ENCODE measurements at places on chromosomes 7 and 10. TPM values are rescaled to one million over a fixed set of nuclear protein-coding genes. Genes with fewer than 3 reads are reported as not detected.

DNA sequence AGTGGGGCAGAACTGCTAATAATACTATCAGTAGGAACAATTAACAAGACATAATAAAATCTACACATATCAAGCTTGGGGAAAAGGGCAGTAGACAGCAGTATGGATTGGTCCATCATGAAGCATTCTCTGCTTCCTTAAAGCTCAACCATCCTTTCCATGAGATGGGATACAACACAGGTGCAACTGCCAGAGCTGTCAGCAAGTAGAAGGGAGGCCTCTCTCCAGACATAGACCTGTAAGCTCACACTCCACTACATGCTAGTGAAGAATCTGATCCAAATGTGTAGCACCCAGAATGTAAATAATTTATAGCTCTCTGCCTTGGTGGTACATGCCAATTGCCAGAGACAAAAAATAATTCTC, 41.5 kb upstream of the ANAPC16 start:
- no peak overlapping the region for H3K4me3 ChIP-seq
- no peak for DNase-seq
- H3K27ac ChIP-seq = peak overlapping the region; percentile 51
- no peaks in the 10 kb centered on the region for H3K27me3 ChIP-seq
- H3K36me3 ChIP-seq = peaks cover 15% of the 10 kb centered on the region
- peaks cover 28% of the 10 kb centered on the region for H3K4me1 ChIP-seq

GRCh38 chr7:119708891-119709290, 564.1 kb upstream of the KCND2 start:
- no peaks in the 10 kb centered on the region for H3K27me3 ChIP-seq
- H3K4me3 ChIP-seq = no peak overlapping the region
- DNase-seq = no peak
- H3K4me1 ChIP-seq = peaks cover 15% of the 10 kb centered on the region
- H3K27ac ChIP-seq = no peak overlapping the region

GRCh38 chr7:46109437-46109836, 188.4 kb upstream of the IGFBP3 start:
- peaks cover 3% of the 10 kb centered on the region for H3K36me3 ChIP-seq
- H3K4me1 ChIP-seq = peaks cover 13% of the 10 kb centered on the region
- H3K27me3 ChIP-seq = no peaks in the 10 kb centered on the region
- DNase-seq = no peak
- H3K27ac ChIP-seq = no peak overlapping the region

- H3K27ac ChIP-seq = no peak overlapping the region
- H3K27me3 ChIP-seq = no peaks in the 10 kb centered on the region
- no peak overlapping the region for H3K4me3 ChIP-seq
- H3K4me1 ChIP-seq = peaks cover 30% of the 10 kb centered on the region
Observed at GRCh38 chr10:44045020-44045419, 339.9 kb downstream of the CXCL12 start.

GRCh38 chr10:13651969-13652720, 65.4 kb downstream of the PRPF18 start:
- no peak overlapping the region for H3K4me3 ChIP-seq
- H3K36me3 ChIP-seq = peaks cover 41% of the 10 kb centered on the region
- no peaks in the 10 kb centered on the region for H3K27me3 ChIP-seq
- DNase-seq = no peak

DNA sequence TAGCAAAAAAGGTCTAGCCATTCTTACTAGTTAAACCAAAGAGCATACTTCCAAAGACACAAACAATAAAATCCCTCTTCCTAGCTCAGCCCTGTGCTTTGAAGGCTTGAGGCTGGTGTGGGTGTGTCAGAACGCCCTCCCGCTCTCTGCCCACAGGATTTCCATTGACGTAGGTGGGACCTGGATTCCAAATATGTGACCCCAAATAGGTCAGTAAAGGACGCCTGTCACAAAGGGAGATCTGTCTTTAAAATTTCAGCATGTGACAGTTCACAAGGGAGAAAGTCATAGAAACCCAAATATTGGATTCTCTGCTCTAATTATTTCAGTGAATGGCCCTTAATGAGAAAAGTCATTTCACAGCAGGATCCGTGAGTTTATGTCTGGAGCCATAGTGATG, 39.9 kb upstream of the LYZL1 start:
- H3K27me3 ChIP-seq = no peaks in the 10 kb centered on the region
- no peak overlapping the region for H3K4me3 ChIP-seq
- peak overlapping the region; percentile 92 for H3K27ac ChIP-seq
- DNase-seq = no peak

DNA sequence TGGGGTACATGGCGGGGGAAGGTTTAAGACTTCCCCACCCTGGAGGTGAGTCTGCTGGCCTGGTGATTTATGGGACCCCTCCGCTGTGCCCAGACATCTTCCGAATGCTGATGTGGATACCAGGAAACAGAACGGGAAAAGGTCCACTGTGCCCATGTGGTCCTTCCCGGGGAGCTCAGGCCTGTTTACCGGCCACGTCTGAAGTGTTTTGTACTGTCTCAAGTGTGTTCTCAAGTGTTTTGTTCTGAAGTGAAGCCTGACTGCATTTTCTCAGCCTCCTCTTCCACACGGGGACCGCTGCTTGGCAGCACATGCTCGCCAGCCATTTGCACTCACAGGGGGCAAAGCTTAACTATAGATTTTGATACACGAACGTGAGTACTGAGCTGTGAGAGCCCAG, 127.2 kb downstream of the TEX36 start:
- peaks cover 22% of the 10 kb centered on the region for H3K4me1 ChIP-seq
- peaks cover 52% of the 10 kb centered on the region for H3K27me3 ChIP-seq
- no peak overlapping the region for H3K4me3 ChIP-seq
- H3K36me3 ChIP-seq = no peaks in the 10 kb centered on the region
- no peak overlapping the region for H3K27ac ChIP-seq

DNA sequence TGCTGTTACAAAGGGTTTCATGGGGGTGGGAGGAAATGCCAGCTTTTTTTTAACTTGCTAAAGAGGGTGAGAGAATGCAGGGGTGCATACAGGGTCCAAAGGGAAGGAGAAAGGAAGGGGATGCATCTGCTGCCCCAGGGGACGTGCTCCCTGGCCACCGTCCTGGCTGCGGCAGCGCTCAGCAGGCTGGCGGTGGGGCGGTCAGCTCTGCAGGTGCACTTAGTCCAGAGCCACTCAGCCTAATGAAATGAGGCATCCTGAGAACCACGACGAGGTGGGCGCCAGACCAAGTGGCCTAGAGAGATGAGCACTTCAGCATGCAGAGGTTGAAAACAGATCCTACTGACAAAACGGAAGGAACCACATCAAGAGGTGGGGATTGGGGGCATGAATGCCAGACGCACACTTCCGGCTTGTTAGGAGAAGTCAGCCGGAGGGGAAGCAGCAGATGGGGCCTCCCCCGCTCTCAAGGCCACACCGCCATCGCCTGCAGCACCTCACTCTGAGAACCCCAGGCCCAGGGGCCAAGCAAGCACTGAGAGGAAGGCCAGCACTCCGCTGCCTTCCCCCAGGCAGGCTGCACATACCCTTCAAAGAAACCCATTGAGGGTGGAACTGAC, 94.5 kb downstream of the MAD1L1 start:
- peaks cover 2% of the 10 kb centered on the region for H3K4me1 ChIP-seq
- no peaks in the 10 kb centered on the region for H3K27me3 ChIP-seq
- no peak for DNase-seq
- no peak overlapping the region for H3K4me3 ChIP-seq

GRCh38 chr10:775245-776075, 86.0 kb upstream of the DIP2C start:
- DNase-seq = no peak
- no peaks in the 10 kb centered on the region for H3K4me1 ChIP-seq
- H3K27ac ChIP-seq = no peak overlapping the region
- H3K4me3 ChIP-seq = no peak overlapping the region
- H3K27me3 ChIP-seq = no peaks in the 10 kb centered on the region

DNA sequence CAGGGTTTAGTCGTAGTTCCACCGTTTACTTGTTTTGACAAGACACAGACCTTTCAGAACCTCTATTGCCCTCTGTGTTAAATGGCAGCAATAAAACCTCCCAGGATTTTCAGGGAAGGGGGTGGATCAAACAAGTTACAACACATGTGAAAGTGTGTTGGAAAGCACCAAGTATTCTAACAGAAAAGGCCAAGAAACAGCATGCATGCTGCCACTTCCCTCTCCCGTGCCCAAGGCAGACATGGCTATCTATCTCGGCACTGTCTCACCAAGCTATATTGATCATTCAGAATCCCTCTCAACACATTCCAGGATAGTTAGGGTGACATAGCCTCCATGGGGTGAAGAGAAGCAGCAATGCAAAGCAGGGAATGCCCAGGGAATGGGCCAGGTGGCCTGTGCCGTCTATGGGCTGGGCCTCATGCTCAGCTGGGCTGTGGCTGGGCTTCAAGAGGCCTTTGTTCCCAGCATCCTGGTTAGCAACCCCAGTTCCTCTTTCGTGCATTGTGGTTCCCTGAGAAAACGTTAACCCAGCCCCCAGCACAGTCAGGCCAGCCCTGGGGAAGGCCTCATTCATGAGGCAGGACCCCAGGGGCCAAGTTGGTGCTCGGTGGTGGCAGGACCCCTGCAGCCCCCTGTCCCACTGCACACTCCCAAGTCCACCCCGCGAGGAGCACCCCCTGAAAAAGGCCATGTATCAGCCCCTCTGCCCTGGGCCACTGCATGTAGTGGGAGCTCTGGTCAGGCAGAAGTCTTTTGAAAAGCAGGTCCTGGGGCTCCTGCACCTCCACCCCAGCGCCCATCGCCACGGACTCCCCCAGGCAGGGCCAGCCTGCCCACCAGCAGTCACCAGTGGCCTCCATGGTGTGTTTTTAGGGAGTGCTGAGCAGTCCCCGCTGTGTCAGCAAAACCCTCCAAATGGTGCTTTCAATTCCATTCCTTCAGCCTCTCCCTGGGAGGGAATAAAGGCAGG, 25.5 kb downstream of the VSIR start:
- H3K36me3 ChIP-seq = no peaks in the 10 kb centered on the region
- H3K27me3 ChIP-seq = no peaks in the 10 kb centered on the region
- H3K4me3 ChIP-seq = no peak overlapping the region
- no peak for DNase-seq
- H3K4me1 ChIP-seq = peaks cover 34% of the 10 kb centered on the region
- peak overlapping the region; percentile 86 for H3K27ac ChIP-seq

DNA sequence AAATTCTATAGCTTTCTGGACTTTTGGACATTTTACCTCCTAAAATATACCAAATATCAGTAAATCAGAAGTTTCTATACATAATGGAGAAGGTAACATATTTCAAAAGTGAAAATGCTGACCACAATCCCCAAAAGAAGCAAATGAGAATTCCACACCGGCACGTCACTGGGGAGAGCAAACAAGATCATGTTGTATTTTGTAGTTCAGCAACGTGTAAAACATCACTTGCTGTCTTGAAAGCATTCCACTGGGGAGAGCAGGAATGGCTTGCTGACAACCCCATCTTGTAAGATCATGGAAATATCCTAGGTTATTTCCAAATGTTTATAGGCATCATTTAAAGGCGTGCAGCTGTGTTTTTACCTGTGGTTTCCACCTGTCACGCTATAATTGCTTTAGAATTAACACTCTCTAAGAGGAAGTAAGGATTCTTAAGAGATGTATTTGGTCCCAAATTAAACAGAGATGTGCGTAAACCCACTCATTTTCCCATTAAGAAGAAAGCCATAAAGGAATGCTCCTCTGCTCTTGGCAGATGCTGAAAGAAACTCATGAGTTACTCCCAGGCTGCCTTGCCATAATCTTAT, 397.1 kb upstream of the POT1 start:
- no peak for DNase-seq
- H3K27me3 ChIP-seq = no peaks in the 10 kb centered on the region
- no peaks in the 10 kb centered on the region for H3K36me3 ChIP-seq
- no peak overlapping the region for H3K27ac ChIP-seq

GRCh38 chr10:29533696-29534285, 101.0 kb downstream of the SVIL start:
- H3K4me1 ChIP-seq = peaks cover 42% of the 10 kb centered on the region
- H3K27me3 ChIP-seq = no peaks in the 10 kb centered on the region
- DNase-seq = no peak
- no peak overlapping the region for H3K4me3 ChIP-seq
- peaks cover 28% of the 10 kb centered on the region for H3K36me3 ChIP-seq

DNA sequence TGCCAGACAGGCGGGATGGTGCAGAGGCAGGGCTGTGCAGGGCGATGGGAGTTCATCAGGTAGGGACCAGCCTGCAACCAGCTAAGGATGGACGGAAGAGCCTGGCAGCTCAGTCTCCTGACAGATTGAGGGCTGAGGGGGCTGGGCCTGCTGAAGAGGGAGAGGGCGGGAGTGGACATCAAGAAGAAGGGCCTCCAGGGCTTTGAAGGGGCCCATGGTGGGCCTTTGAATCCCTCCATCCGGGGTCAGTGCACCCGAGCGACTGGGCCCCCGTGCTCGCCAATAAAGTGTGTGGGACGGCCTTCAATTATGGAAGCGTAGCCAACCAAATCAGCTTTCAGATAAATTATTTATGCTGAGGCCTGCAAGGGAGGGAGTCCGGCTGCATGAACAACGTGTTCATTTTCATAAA, 431.2 kb downstream of the RPS24 start:
- H3K36me3 ChIP-seq = peaks cover 5% of the 10 kb centered on the region
- H3K27ac ChIP-seq = peak overlapping the region; percentile 95
- peaks cover 64% of the 10 kb centered on the region for H3K4me1 ChIP-seq
- no peak overlapping the region for H3K4me3 ChIP-seq
- DNase-seq = no peak

GRCh38 chr7:14691034-14691433, 211.5 kb downstream of the DGKB start:
- H3K36me3 ChIP-seq = no peaks in the 10 kb centered on the region
- peaks cover 21% of the 10 kb centered on the region for H3K4me1 ChIP-seq
- no peak for DNase-seq

DNA sequence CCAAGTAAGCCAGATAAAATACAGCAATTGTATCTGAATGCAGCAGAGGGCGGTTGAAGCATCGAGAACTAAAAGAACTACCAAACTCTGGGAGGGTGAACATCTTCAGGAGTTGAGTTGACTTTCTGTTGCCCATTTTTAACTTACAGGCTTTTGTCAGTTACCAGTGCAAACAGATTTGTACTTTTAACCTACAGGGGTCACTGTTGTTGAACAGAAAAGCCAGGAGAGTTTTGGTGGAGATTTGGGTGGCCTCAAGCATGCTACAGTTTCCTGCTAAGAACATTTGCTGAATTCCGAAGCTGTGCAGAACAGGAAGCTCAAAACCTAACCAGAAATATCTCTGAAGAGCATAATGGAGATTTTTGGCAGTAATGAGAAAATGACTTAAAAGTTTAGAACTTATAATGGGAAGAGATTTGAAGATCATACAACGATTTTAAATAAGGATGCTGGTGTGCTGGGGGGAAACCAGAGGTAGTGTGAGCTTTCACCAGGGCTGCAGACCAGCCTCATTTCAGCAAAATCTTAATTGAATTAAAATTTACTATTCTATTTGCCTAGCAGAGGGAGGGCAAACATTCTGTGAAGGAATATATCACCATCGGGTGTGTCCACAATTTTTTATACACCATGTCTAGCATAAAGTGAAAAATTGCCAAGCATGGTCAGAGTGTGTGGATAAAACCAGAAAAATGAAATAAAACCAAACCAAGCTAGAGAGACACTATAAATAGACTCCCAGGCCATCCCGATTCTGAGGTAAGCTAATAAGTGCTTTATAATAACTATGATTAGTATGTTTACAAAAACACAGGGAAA, 208.6 kb upstream of the CCDC6 start:
- no peaks in the 10 kb centered on the region for H3K27me3 ChIP-seq
- no peak for DNase-seq
- peaks cover 26% of the 10 kb centered on the region for H3K36me3 ChIP-seq

Gene SCART1
- 4.7 TPM for total RNA-seq

Gene LRIT1
- total RNA-seq = not detected

Gene KIF11
- total RNA-seq = 18.0 TPM

Gene TAS2R4
- 3.5 TPM for total RNA-seq

Gene ANKMY2
- total RNA-seq = 25.0 TPM

Gene ZC3HAV1L
- 1.7 TPM for total RNA-seq

Gene BICC1
- 9.3 TPM for total RNA-seq

Gene VWDE
- 24.7 TPM for total RNA-seq
